ENCODE measurements at places on chromosomes 7 and 10.
A peak's percentile ranks its signal among the peaks of the same experiment; 100 is the strongest.

DNA sequence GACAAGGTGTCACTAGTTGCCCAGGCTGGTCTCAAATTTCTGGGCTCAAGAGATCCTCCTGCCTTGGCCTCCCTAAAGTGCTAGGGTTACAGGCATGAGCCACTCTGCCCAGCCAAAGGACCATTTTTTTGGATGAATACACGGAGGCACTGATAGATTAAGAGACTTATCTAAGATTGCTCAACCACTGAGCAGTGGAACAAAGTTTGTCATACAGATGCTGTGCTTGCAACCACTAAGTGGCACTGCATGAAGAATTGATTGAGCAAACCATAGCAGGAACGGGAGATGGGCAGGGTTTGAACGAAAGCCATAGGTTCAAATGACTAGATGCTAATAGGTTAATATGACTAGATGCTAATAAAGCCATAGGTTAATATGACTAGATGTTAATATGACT is 61.1 kb downstream of the EBLN1 start:
- no peak overlapping the region for H3K27ac ChIP-seq
- no peaks in the 10 kb centered on the region for H3K27me3 ChIP-seq
- DNase-seq, result no peak
- no peaks in the 10 kb centered on the region for H3K36me3 ChIP-seq

- H3K36me3 ChIP-seq, result no peaks in the 10 kb centered on the region
- no peak overlapping the region for H3K4me3 ChIP-seq
- no peaks in the 10 kb centered on the region for H3K4me1 ChIP-seq
- no peaks in the 10 kb centered on the region for H3K27me3 ChIP-seq
- no peak for DNase-seq
Measured at GRCh38 chr10:5987747-5988146, 10.4 kb upstream of the IL15RA start.

GRCh38 chr7:138478499-138478908 is 18.4 kb downstream of the TRIM24 start:
- no peak overlapping the region for H3K4me3 ChIP-seq
- no peaks in the 10 kb centered on the region for H3K4me1 ChIP-seq
- no peak for DNase-seq
- no peaks in the 10 kb centered on the region for H3K27me3 ChIP-seq
- H3K36me3 ChIP-seq, result no peaks in the 10 kb centered on the region

- H3K27ac ChIP-seq, result no peak overlapping the region
- no peaks in the 10 kb centered on the region for H3K36me3 ChIP-seq
- H3K27me3 ChIP-seq, result no peaks in the 10 kb centered on the region
- DNase-seq, result no peak
- H3K4me1 ChIP-seq, result peaks cover 16% of the 10 kb centered on the region
Measured at GRCh38 chr10:70295321-70295720, 11.5 kb upstream of the NPFFR1 start.

DNA sequence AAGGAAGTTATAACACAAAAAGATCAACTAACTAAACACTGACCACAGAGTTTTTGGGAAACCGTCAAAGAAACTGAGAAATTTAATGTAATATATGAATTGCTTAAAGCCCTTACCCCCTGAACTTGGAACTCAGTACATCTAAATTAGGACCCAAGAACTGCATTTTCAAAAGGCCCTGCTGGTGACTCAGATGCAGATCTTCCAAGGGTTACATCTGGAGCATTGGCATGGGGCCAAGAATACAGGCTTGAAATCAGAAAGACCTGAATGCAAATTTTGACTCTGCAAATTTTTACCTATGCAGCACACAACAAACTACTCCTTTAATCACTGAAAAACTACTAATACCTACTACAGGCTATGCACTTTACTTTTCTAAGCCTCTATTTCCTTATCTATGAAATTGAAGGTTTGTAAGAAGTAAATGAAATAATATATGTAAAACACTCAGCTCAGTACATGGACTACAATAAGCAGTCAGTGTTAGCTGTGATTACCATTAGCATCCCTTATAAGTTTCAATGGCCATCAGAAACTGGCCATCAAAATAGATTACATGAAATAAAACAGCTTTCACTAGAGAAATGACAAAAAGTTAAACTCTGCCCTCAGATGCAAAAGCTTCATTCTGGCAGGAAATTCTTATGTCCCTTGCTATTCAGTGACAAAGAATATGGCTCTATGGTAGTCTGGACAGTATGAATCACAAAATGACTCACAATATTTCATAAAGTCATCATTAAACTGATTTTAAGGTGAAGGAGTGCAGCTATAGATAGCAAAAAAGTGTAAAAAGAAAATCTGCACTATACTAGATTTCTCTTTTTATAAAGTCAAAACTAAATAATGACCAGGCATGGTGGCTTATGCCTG is 43.6 kb downstream of the NSUN6 start:
- H3K36me3 ChIP-seq, result no peaks in the 10 kb centered on the region
- peaks cover 24% of the 10 kb centered on the region for H3K4me1 ChIP-seq
- peak; percentile 89 for DNase-seq
- H3K4me3 ChIP-seq, result no peak overlapping the region
- peak overlapping the region; percentile 48 for H3K27ac ChIP-seq
- no peaks in the 10 kb centered on the region for H3K27me3 ChIP-seq

GRCh38 chr10:79923145-79923544 is 25.8 kb downstream of the SFTPD start:
- DNase-seq, result no peak
- no peaks in the 10 kb centered on the region for H3K4me1 ChIP-seq
- H3K27me3 ChIP-seq, result no peaks in the 10 kb centered on the region
- no peak overlapping the region for H3K4me3 ChIP-seq
- H3K27ac ChIP-seq, result no peak overlapping the region

DNA sequence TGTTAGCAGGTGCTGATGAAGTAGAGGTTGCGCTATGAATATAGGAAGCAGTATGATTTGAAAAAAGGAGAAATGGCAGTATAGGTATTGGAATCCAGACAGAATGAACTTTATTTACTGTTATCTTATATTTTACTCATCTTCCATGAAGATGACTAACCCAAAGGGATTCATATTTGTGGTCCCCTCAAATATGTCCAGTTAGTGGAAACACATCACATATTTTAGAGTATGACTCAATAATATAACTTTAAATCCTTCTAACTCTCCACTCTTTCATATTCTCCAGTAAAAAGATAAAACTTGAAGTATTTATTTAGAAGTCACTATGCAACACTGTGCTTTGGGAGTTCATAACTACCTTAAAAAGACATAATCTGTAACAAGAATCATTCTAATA is 286.5 kb upstream of the LRRTM3 start:
- no peaks in the 10 kb centered on the region for H3K4me1 ChIP-seq
- no peaks in the 10 kb centered on the region for H3K27me3 ChIP-seq
- H3K36me3 ChIP-seq, result no peaks in the 10 kb centered on the region
- H3K4me3 ChIP-seq, result no peak overlapping the region
- H3K27ac ChIP-seq, result no peak overlapping the region

GRCh38 chr10:97210543-97210960 is 24.8 kb upstream of the SLIT1 start:
- H3K4me3 ChIP-seq, result no peak overlapping the region
- H3K36me3 ChIP-seq, result no peaks in the 10 kb centered on the region
- no peak overlapping the region for H3K27ac ChIP-seq
- H3K4me1 ChIP-seq, result no peaks in the 10 kb centered on the region

DNA sequence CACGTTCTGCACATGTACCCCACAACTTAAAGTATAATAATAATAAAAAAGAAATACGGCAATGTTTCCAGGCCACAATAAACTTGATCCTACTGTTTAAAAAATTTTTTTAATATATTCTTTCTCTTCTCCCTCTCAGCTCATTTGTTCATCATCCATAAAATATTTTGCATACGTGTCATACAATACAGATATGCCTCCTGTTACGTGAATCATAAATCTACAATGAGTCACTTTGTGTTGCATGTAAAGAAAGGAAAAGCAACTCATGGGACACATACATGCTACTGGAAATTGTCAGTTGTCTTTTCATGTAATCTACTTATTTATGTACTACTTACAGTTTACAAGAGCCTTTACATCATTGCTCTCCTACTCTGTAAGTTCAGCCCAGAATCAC is 1.1 kb upstream of the TECTB start:
- peak; percentile 61 for DNase-seq
- H3K27me3 ChIP-seq, result no peaks in the 10 kb centered on the region

DNA sequence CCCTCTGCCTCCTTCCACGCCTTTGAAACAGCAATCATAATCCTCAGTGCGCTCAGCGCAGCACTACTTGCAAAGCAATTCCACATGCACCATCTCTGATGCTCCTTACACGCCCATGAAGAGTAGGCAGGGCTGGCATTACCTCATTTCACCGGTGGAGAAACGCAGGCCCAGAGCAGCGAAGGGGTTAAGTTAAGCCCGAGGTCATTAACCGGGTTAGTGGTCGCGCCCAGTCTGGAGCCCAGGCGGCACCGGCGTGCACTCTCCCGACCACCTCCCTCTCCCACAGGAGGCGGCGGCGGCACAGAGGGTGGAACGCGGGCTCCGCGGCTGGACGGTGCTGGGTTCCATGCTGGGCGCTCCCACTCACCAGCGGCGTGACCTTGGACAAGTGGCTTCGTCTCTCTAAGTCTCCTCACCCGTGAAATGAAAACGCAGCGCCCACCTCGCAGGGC is 515 bp downstream of the FASTK start:
- H3K36me3 ChIP-seq, result no peaks in the 10 kb centered on the region
- H3K27me3 ChIP-seq, result no peaks in the 10 kb centered on the region
- H3K4me1 ChIP-seq, result peaks cover 17% of the 10 kb centered on the region
- H3K27ac ChIP-seq, result peak overlapping the region; percentile 89

GRCh38 chr7:74093671-74094223 is 10.1 kb downstream of the LIMK1 start:
- H3K27me3 ChIP-seq, result no peaks in the 10 kb centered on the region
- H3K4me1 ChIP-seq, result peaks cover 41% of the 10 kb centered on the region
- peak overlapping the region; percentile 88 for H3K27ac ChIP-seq
- H3K4me3 ChIP-seq, result no peak overlapping the region

DNA sequence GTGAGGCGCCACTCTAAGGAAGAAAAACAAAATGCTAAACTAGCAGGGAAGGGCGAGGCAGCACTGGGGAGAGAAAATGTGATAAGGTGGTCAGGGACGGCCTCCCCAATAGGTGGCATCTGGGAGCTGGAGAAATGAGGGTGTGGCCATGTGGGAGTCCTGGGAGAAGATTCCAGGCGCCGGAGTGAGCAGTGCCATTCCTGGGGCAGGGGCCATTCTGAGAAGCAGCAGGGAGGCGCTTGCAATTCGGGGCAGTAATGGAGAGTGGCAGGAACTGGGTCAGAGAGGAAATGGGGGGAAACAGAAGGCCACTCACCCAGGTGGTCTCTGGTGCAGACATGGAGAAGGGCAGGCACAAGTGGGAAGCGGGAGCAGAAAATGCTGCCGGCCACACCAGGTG is 61.8 kb upstream of the LRRC18 start:
- no peak overlapping the region for H3K4me3 ChIP-seq
- H3K27me3 ChIP-seq, result 0 out of 2 replicates have a peak, but pooled peaks cover 8% of the 10 kb centered on the region
- no peak for DNase-seq
- no peaks in the 10 kb centered on the region for H3K4me1 ChIP-seq

- no peak overlapping the region for H3K4me3 ChIP-seq
- no peaks in the 10 kb centered on the region for H3K4me1 ChIP-seq
- no peak overlapping the region for H3K27ac ChIP-seq
- H3K36me3 ChIP-seq, result no peaks in the 10 kb centered on the region
- DNase-seq, result peak; percentile 78
Measured at GRCh38 chr10:104406715-104407650, 53.4 kb downstream of the CFAP58 start.

DNA sequence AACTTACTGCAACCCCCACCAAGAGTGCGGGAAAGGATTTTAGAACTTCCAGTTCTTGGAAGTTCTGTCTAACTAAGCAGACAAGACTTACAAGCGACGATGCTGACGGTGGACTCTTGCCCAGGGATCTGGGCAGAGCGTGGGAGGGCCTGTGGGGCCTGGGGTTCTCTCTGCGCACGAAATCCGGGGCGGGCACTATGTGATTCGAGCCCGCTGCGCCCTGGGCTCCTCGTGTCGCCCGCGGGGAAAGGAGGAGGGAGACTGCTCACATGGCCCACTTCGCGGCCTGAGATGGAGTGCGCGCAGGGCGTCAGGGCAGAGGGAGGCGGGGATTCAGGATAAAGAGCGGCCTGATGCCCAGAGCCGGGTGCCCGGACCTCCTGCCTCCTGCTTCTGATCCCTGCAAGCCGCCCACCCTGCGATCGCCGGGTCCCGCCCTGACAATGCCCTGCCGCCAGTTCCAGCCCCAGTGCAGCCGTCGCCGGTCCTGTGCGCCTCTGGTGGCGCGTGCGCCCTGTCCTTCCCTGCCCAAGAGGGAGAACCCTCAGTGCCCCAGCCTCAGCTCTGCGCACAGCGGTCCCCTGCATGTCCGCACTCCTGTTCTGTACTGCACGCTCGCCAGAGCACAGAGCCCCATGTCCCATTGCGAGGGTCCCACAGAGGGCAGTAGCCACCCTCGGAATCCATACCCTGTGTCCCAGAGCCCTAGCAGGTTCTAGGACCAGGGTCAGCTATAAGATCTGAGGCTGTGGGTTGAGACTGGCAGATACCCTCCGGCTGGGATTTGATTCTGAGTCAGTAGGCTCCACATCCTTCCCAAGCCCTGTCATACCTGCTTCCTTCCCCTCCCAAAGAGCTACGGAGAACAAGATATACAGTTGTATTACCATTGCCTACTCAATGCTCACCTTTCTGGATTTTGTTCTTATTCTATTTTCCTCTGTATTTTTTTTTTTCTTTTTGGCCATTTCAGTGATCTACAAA is 99.4 kb upstream of the TMEM106B start:
- no peaks in the 10 kb centered on the region for H3K36me3 ChIP-seq
- no peaks in the 10 kb centered on the region for H3K4me1 ChIP-seq
- 0 out of 2 replicates have a peak overlapping the region, but pooled peaks have one; percentile 14 for H3K4me3 ChIP-seq
- peak; percentile 19 for DNase-seq
- H3K27me3 ChIP-seq, result peaks cover 41% of the 10 kb centered on the region

DNA sequence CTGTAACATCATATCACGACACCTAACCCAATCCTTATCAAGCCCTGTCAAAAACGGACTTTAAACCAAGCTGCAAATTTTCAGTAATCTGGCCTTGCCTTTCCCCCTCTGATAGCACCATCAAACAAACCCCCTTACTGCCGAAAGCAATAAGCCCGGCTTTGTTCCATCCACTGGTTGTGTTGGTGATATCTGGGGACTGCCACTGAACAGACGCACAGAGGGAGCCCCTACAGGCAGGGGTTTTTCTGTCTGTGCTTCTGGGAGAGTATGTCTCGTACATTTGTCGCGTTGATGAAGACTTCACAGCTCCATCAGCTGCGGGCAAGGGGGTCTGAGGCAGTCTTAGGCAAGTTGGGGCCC is 550 bp upstream of the PLAU start:
- H3K4me3 ChIP-seq, result peak overlapping the region; percentile 72
- H3K27ac ChIP-seq, result no peak overlapping the region
- H3K4me1 ChIP-seq, result peaks cover 50% of the 10 kb centered on the region
- H3K36me3 ChIP-seq, result no peaks in the 10 kb centered on the region
- H3K27me3 ChIP-seq, result no peaks in the 10 kb centered on the region

DNA sequence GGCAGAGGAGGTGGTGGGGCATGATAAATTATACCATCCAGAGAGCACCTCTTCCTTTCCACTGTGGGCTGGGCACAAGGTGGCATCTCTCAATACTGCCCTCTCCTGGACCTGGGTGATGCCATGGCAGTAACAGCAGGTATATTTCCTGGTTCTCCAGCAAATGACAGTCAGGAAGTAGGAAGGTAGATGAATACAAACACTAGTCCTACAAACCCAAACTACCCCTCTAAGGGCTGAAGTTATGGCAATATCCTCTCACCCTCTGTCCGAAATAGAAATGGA is 1004.9 kb downstream of the KCNMA1 start:
- no peak overlapping the region for H3K4me3 ChIP-seq
- H3K36me3 ChIP-seq, result no peaks in the 10 kb centered on the region
- peak; percentile 10 for DNase-seq
- H3K4me1 ChIP-seq, result no peaks in the 10 kb centered on the region
- H3K27me3 ChIP-seq, result peaks cover 38% of the 10 kb centered on the region
- no peak overlapping the region for H3K27ac ChIP-seq

GRCh38 chr7:152392254-152392653 is 43.5 kb downstream of the KMT2C start:
- H3K27me3 ChIP-seq, result no peaks in the 10 kb centered on the region
- no peak overlapping the region for H3K27ac ChIP-seq
- no peaks in the 10 kb centered on the region for H3K36me3 ChIP-seq
- H3K4me3 ChIP-seq, result no peak overlapping the region
